ENCODE measurements at places on chromosomes 3 and 15.

- DNase-seq: no peak
These were observed 298.2 kb downstream of the UBE2E2 start for GRCh38 chr3:23501201-23501802.

GRCh38 chr3:49133226-49133951 lies 539 bp upstream of the LAMB2 start:
- peak; percentile 32 for DNase-seq

- DNase-seq: no peak
These were observed 81.8 kb upstream of the SKOR1 start for GRCh38 chr15:67743558-67743957.

GRCh38 chr15:77738441-77739302 lies 106.0 kb upstream of the LINGO1 start:
- peak; percentile 69 for DNase-seq

GRCh38 chr15:67707520-67708283 lies 117.6 kb upstream of the SKOR1 start:
- no peak for DNase-seq

- no peak for DNase-seq
These were observed 208.9 kb downstream of the ROBO1 start for GRCh38 chr3:79558943-79559342.

GRCh38 chr15:53208751-53209150 lies 418.6 kb upstream of the ONECUT1 start:
- no peak for DNase-seq

DNA sequence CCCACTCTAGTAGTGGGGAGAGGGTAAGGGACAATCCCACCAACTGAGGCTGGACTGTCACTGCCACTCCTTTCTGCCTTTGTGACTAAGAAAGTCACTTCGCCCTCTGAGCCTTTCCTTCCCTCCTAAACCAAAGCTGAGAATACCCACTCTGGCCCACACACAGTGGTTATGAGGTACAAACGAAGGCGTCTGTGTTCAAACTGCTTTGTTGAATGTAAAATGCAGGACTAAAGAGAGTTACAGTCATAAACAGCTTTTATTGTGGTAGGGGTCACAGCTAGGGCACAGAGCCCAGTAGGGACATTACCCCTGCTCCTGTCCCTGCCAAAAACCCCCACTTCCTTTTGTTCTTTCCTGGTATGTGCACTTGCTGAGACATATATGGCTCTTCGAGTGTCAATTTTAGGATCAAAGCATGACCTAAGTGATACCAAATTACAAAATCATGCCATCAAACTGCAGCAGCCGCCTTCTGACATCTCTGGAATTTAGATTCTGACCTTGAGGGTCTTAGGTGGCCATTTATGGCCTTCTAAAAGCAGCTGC lies 45.1 kb downstream of the CTDSPL start:
- no peak for DNase-seq

DNA sequence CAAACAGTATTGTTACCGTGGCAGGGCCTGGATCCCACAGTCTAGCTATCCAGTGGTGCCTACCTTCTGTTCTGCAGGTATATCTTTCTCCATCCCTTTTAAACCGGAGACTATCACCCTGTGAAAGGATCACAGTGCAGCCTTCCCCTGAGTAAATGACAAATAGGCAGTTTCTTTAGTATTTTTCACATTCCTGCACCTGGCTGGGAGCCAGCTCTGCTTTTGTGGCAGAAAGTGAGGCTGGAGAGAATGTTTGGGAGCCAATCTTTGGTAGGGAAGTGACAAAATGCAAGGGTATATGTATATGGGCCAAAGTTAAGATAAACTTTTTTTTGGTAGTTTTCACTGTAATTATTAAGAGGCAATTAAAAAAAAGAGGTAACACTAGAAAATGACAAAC lies 54.8 kb downstream of the ARHGEF26 start:
- no peak for DNase-seq

DNA sequence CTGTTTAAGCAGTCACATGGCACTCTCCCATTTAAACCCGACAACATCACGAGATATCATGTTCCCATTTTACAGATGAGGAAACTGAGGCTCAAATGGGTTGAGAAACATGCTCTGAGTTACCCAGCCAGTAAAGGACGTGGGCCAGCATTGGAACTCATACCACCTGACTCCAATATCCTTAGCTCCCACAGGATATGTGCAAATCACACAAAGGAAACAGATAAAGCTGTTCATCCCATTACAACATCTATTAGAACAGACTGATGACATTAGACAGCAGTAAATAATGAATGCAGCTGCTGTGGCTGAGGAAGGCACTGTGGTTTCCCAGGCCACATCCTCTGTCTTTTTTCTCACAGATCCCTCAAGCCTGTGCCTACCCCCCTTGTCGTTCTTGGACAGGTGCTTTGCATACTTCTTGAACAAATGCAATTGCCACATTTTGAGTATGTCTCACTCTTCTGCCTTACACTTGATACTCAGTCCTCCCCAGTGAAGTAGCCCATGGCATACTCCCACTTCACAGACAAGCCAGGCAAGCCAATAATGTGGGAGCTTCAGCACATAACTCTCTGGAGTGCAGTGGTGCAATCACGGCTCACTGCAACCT lies 17.7 kb downstream of the FRMD4B start:
- no peak for DNase-seq

DNA sequence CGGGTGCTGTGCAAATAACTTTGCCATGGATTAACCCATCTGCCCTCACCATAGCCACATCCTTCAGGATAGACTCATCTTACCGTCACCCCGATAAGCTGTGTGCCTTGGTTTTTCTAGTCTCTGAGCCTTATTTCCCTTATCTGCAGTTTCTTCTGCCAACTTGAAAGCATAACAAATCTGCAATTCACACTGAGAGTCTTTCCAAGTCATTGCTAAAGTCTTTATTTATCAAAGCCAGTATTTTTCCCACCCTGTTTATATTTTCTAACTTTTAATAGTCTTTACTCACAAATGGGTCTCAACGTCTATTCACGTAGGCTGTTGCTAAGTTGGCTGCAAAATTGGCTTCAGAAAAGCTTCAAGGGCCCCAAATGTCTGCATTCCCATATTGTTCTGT lies 61.6 kb upstream of the SUCLG2 start:
- DNase-seq: no peak

DNA sequence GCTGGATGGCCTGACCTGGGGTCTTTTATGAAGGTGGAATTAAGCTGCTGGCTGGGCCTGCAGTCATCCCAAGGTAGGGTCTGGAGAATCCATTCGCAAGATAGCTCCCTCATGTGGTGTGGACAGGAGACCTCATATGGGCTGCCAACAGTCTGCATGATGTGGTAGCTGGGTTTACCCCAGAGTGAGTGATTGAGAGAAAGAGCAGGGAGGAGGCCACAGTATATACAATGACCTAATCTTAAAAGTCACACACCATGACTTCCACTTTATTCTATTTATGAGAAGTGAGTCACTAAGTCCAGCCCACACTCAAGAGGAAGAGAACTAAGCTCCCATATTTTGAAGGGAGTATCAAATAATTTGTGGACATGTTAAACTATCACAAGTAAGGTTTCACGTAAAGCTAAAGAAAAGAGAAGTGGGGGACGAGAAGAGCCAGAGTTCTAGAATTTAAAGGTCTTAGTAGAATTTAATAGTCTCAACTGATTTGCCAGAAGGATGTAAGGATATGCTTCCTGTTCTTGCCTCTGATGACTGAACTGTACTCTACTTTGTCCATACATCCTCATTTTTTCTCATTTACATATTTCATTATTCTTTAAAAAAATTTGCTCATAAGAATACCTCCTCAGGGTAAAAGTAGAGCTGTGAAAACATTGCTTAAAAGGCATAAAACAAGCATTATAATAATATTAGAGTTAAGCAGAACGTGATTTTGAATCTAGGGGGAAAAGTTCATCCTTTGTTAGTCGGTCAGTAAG lies 184.4 kb downstream of the PEX5L start:
- DNase-seq: peak; percentile 7

DNA sequence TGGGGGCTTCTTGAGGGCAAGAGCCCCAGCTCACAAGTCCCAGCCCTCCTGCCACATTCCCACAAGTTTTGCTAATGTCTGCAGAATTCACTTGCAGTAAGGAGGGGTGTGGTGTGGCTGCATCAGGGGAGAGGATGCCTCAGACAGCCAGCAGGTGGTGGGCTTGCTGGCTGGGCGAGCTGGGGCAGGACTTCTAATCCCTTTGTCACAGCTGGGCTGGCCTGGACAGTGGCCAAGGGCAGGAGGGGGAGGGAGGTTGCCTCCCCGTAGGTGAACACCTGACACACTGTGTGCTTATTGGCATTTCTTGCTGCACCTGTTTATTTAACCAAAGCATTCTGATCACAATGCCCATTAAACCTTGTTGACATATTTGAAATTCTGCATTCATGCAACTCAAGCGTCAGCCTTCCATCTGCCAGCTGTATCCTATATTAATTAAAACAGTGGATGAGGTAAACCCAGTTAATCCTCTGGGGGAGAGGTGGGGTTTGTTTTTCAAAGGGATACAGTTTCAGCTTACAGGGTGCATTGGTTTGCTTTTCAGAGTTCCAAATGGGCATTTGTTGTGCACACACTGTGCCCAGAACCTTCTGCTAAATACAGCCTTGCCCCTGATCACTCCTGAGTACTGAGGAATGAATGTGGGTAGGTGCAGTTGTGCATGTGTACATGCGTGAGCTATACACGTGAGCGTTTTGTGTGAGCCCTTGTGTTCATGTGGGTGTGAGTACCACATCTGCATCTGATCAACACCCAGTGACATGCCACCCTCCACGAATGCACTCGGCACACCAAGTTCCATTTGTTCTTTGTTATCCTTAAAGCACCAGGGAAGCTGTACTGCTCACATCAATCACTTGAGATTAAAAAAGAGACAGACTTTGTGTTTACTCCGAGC lies 268.7 kb downstream of the XXYLT1 start:
- peak; percentile 71 for DNase-seq

DNA sequence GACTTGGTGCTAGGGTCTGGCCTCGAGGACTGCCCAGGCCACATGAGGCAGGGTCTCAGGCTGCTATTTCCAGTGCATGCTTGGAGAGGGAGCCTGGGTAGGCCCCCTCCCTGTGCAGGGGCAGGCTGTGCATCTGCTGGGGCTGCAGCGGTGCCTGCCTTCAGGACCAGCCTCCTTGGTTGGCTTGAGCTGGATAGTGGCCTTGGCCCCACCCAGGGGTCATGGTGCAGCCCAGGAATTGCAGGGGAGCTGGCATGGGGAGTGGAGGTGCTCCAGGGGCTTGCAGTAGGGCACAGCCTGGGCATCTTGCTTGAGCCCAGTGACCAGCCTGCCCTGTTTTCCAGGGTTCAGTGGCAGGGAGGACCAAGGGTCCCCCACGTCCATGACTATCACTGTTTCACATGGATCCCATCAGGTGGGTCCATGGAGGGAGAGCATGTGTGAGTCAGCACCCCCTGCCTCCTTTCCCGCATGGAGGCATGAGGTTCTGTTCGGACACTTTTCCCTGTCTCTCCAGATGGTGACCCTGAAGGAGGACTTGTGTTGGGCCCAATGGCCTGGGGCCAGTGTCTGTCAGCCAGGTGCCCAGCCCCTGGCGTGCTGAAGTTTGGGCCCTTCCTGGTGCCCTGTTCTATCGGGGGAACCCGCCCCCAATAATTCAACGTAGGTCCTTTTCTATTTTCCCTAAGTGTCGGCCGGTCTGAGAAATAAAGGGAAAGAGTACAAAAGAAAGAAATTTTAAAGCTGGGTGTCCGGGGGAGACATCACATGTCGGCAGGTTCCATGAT lies 218.6 kb downstream of the SNRPN start:
- DNase-seq: no peak

DNA sequence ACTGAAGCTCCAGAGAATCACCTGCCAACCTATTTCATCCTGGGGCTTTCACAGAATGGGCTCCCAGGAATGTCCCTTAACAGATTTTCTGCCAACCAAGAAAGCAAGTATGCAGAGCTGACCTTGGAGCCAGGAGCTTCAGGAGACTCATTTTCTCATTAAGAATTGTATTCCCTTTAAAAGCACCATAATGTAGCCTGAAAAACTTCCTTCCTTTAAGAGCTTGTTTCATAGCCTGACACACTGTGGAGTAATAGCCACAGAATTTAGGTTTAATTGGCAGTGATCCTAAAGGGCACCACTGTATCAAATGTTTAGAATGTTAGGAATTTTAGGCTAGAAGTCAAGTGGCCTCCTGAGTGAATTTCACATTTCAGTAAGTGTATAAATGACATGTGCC lies 309.8 kb downstream of the GBE1 start:
- no peak for DNase-seq

DNA sequence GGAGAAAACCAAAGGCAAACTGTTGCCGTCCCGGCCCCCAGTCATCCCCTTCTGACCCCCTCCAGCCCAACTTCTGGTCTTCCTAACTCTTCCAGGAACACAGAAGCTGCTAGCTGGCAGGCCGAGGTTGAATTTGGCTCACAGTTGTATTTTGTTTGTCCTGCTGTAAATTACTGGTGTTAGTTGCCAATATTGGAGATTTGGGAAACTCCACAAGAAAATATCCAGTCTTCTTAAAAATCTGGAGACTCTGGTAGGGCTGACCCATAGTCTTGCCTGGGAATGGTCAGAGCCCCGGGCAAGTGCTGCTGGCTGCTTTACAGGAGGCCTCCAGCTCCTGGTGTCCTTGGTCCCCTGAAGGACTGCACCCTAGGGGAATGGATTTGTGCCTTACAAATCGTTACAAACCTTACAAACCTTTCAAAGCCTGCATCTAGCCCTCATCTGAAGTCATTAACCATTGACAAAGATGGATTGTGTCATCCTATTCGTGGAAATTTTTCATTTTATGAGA lies 112.0 kb upstream of the MCTP2 start:
- DNase-seq: no peak

DNA sequence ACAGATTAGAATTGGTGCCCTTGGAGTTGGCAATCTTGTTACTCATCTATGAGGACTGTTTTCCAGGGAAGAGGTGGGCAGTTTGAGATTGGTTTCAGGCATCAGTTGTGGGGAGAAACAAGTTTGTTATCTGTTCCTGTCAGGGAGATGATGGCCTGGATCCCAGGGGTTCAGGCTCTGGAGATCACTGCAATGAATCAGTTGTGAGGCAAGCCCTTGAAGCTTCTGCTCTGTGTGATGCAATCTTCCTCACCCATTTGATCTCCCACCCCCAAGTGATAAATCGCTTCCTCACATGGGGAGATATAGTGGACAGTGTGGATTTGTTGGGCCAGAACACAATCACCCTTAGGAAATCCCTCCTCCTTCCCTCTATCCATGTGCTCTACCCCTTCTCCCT lies 276.6 kb upstream of the LRTM1 start:
- no peak for DNase-seq

GRCh38 chr3:17232442-17232841 lies 347.7 kb downstream of the PLCL2 start:
- DNase-seq: no peak

DNA sequence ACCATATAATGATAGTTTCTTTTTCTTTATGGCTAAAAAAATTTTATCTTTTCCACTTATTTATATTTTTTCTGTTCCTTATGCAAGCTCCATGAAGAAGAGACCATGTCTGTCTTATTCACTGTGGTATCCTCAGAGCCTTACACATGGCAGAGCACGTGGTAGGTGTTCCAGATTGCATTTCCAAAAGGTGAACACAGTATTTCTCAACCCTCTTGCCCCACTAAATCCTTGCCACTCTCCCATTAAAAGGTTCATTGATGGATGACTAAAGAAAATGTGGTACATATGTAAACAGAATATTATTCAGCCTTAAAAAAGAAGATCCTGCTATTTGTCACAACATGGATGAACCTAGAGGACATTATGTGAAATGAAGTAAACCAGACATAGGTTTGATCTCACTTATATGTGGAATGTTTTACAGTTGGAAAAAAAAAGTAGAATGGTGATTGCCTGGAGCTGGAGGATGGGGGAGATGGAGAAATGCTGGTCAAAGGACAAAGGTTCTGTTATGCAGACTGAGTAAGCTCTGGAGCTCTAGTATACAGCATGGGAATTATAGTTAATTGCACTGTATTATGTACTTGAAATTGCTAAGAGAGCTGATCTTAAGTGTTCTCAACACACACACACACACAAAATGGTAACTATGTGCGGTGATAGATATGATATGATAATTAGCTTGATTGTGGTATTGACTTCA lies 266.7 kb downstream of the CNTN3 start:
- no peak for DNase-seq

Measured in NCI-H446 (cell line).